ENCODE measurements at places on chromosomes 5 and 9.
A peak's percentile ranks its signal among the peaks of the same experiment; 100 is the strongest.

DNA sequence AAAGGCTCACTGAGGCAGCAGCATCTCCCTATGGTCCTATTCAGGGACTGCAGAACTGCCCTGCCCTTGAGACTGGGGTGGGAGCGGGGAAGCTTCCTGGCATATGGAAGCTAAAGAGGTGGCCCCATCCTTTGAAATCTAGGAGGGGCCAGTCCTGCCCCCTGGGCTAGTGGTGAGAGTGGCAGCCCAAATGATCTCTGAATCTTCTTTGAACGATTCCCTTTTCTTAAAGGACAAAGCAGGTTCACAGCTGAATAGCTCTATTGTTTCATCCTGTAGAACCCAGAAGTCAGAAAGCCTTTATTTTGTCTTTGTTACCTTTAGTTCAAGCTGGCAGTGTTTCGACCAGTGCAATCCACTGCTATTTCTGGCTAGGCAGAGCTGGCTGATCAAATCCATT is 741.9 kb downstream of the IRX1 start:
- DNase-seq = no peak

GRCh38 chr9:21709464-21710058 is 92.9 kb upstream of the MTAP start:
- peak; percentile 29 for DNase-seq

DNA sequence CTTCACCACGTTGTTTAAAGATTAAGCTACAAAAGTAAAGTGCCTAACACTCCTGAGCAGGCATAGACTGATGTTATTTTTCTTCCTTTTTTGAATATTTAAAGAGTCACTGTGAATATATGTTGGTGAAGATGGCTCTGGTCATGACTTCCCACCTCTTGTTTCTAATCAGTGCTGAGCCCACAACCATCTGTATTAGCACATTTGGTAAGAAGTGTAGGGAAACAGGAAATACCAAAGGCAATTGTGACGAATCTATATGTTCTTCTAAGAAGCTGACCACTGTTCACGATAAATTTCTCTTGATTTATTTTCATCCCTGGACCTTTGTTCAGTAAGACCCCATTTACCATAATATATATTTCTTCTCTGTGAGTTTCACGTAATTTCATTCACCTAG is 108.3 kb upstream of the PCA3 start:
- DNase-seq = no peak

GRCh38 chr5:145925803-145926202 is 10.6 kb upstream of the SH3RF2 start:
- no peak for DNase-seq

DNA sequence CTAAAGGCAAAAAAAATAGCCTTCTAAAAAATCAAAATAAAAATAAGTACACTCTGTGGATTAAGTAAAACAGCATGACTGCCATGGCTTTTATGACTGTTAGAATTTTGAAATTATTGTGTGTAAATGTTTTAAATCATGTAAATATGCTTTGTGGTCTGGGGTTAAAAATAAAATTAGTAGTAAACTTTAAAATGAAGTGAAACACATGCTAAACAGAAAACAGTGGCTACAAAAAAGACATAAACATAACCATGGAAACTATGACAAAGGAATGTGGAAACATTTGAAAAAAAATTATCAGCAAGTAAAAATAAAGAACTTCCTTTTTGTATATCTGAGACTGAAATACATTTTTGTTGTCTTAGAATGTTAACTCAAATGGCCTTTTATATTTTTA is 134.5 kb upstream of the SPEF2 start:
- DNase-seq = no peak

DNA sequence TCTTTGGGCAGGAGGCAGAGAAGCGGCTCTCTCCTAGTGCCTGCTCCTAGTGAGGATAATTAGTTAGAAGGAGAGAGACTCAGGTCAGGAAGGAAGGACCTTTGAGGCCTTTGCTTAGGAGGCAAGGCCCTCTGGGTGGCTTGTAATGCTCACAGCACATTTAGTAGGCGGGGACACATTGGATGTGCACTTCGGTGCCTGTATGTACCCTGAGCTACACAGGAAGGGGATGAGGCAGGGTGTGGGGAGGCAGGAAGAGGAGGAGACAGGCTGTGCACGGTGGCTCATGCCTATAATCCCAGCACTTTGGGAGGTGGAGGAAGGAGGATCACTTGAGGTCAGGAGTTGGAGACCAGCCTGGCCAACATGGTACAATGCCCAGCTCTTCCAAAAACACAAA is 7.2 kb upstream of the LCN2 start:
- no peak for DNase-seq

- no peak for DNase-seq
Observed at GRCh38 chr9:120688758-120689157, 25.5 kb downstream of the MEGF9 start.

DNA sequence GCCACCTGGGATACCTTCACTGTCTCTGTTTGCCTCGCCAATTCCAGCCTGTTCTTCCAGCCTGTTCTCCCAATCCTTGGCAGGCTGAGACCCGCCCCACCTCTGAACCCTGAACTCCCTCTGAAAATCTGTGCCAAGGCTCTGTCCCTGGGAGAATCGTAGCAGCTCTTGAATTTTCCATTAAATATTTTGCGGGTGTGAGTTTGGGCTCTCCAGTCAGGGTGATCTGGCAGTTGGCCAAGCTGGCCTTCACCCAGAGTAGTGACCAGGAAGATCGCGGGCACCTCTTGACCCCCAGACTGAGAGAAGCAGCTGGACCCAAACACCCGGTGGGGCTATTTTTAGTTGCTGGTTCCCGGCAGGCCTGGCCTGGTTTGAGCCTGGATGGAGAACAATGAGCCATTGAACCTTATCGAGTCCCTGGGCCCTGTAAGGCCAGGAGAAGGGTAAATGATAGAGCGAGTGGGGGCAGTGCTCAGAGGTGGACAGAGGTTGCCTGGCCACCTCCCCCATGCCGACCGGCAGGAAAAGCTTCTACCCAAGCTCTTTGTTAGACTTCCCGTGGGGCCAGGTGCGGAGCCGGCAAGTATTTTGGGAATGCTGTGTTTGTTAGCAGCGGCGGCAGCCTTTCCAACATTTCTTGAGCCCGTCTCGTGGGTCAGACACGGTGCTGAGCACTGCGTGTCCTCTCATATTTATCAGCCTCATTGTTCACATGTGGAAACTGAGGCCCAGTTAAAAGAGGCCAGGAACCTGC is 146.2 kb downstream of the RGS3 start:
- peak; percentile 68 for DNase-seq

GRCh38 chr5:164191240-164191639 is 685.8 kb downstream of the MAT2B start:
- no peak for DNase-seq

- DNase-seq = no peak
Observed at GRCh38 chr9:28207657-28208056, 634.4 kb upstream of the C9orf72 start.

DNA sequence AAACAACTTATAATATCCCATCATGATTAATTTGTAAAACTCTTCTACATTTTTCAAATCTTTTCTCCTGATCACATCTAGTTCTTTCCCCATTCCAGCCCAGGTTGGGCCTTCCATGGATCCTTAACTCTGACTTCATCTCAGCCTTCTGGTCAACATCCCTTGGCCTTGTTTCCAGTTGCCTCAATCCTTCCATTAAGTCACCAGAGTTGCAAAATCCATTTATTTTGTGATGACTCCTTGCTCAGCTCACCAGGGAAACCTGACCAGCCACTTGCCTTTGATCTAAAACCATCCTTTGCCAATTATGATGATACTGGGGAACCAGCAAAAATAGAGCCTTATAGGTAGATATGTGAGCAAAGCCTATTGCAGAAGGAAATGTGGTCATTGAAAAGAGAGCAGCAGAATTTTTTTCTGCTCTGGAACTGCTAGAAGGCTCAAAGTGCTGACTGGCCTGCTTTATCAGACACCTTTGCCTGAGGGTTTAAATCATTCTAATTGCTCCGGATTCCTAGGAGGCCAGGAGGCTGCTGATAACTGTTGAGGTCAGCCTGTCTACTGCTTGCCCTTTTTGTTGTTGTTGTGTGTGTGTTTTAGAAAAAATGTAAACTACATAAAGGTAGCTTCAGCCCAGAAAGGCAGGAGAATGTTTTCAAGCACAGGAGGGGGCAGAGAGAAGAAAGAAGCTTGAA is 512.2 kb upstream of the GRIA1 start:
- DNase-seq = no peak

- no peak for DNase-seq
Observed at GRCh38 chr5:146051678-146052077, 53.7 kb downstream of the PLAC8L1 start.

GRCh38 chr9:121780177-121781040 is 129.0 kb downstream of the DAB2IP start:
- DNase-seq = no peak

GRCh38 chr9:130187523-130187846 is 15.3 kb downstream of the NCS1 start:
- DNase-seq = no peak

GRCh38 chr9:76610011-76610352 is 151.0 kb downstream of the GCNT1 start:
- DNase-seq = no peak

GRCh38 chr5:6856653-6857052 is 143.4 kb downstream of the TENT4A start:
- peak; percentile 42 for DNase-seq

DNA sequence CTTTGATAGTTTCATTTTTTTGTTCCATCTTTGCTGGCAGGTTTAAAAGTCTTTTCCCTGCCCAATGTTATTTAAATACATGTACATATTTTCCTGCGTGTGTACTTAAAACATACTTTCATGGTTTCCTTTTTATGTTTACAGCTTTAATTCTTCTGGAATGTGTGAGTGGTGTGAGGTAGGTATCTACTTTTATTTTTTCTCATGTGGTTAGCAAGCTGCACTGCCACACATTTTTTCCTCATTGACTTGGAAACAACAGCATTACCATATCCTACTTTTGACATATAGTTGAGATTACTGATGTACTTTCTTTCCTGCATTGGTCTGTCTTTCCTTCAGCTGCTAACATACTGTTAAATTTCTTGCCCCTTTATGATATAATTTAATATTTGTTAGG is 51.4 kb upstream of the COL15A1 start:
- no peak for DNase-seq

- DNase-seq = no peak
Observed at GRCh38 chr5:150202501-150202900, 12.6 kb downstream of the SLC6A7 start.

DNA sequence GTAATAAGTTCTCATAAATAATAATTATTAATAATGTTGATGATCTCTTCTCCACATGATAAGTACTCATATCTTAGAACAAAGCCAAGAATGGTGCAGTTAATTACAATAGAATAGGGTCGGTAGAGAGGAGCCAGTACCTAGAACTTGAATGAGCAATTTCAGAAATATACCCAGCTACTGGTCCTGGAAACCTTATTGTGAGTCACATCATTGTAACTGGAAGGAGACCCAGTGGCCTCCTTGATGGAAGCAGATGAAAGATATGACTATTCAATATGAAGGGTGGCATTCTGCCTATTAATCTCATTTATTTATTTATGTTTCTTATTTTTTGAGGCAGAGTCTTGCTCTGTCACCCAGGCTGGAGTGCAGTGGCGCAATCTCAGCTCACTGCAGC is 37.7 kb upstream of the SHOC1 start:
- DNase-seq = no peak

DNA sequence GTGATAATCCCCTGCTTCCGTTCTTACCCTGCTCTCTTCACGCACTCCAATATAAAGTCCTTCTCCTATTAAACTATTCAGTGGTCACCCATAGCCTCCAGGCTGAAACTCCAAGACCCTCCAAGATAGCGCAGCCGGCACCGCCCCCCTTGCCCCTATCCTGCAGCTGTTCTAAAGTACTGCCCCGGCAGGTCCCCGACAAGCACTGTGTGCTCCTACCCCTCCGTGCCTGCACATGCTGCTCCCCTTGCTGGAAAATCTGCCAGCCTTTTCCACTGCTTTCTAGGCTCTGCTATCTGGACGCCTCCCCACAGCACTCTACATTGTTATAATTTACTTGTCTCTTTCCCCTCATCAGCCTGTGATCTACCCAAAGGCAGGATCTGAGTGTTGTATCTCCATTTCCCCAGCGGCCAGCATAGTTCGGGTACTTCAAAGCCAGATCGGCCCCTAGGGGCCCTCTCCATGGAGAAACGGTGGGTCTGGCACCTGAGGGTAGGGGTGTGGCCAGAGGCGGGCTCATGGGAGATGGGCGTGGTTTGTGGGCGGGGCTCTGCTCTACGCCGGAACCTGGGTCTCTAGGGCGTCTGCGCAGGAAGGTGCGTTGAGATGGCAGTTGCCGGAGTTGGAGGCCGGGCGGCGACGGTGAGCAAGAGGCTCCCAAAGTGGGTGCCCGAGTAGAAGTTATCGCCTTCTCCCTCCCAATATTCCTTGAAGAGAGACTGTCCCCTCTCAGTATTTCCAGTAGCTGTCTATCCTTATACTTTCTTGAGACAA is 83.5 kb upstream of the RUSC2 start:
- DNase-seq = peak; percentile 12

DNA sequence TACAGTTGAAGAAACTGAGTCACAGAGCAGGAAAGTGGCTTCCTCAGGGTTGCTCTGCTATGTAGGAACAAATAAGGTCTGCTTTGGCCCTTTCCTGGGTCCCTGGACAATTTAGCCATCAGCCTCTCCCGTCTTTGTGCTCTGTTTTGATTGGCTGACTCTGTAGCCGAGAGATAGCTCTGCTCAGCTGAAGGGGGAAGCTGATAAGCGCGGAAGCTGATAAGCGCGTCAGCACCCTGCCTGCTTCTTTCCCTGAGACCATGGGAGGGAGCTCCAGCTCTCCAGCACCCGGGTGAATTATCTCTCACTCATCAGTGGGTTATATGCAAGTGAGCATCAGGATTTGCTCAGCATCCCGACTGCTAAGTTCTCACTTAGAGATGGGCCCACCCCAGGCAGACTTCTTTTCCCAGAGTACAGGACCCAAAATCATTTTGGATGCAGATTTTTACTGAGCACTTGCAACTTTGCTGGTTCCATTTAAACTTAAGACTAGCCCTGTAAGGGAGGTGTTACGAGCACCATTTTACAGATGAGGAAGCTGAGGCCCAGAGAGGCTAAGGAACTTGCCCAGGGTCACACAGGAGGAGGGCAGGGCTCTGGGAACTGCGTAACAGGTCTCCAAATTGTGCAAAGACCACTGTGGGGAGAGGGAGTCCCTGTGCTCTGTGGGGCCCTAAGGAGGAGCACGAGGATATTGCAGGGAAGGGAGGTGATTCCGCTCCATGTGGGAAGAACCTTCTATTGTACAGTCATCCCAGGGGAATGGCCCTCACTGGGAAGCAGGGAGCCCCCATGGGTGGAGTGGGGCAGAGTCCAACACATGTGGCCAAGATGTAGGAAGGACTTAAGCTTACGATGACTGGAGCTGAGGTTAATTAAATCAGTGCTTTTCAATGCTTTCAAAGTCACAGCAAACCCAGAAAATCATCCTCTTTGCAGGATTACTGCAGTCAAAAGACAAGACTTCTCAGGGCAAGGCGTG is 83.7 kb upstream of the ORM1 start:
- no peak for DNase-seq

- DNase-seq = no peak
Observed at GRCh38 chr5:147586832-147587231, 77.0 kb upstream of the DPYSL3 start.

DNA sequence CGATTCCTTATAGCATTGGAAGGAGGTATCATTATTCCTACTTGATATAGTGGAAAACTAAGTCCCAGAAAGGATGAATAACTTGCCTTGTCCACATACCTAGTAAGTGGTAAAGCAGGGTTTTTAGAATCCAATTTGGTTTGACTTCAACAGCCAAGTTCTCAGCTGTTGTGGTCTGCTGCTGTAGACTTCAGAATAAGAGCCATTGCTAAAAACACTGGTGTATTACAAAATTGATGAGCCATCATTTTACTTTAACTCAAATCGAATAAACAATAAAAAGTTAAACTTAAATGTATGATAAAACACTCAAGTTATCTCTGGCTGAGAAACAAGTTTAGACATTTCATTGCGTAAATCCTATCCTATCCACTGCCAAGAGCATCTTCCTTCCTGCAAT is 610.8 kb downstream of the TLE1 start:
- no peak for DNase-seq

GRCh38 chr9:91038483-91039124 is 237.0 kb downstream of the SYK start:
- DNase-seq = no peak

Data from retina (tissue), 1 donor.